Activated CD8-positive, alpha-beta T cell treated with anti-CD3 and anti-CD28 coated beads for 36 hours (primary cell): ENCODE measurements at places on chromosomes 7 and 10.

DNA sequence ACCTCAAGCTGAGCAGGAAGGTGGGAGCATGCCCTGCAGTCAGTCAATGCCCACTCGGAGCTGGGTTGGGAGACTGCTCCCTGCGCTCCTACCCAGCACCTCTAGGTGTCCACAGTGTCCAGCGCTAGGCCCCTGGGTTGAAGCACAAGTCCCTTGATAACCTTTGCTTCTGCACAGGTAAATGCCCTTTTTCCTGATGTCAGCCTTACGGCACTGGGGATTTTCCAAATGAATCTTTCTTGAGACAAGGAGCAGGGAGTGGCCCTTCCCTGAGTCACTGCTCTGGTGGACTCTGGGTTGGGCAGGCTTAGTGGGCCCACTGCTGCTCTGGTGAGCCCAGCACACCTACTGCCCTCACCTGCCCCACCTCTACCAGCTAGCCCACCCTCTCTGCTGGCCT is 61.9 kb upstream of the OPN4 start:
- no peak for DNase-seq

DNA sequence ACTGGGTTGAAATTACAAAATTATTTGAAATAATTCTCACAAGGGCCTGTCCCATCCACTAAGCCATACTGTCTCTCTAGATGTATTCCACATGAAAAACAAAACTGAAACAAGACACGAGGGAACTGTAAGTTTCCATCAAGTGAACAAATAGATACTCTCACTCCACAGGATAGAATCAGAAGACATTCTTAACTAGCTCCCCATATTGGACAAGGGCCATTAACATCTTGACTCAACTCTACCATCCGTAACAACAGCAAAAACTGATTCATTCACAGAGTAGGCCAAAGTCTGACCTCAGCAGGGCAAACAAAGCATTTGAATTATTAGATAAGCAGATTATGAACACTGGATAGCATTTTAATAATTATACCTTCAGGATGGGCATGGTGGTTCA is 29.1 kb downstream of the UBE2H start:
- no peak for DNase-seq

DNA sequence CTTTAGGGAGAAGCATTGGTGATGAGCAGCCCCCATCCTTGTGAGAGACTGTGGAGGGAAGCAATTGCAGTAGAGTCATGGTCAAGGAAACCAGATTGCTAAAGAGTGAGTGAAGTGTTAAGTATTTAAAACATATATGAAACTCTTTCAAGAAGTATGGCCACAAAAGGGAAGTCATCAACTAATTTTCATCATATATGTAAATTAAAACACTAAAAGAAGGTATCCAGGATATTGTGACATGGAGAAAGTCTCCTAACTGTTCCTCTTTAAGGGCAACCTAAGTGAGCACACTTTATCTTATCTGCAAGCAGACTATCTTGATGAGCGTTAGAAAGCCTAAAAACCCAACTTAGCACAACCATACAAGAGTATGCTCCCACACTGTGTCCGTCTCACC is 69.7 kb downstream of the CD36 start:
- DNase-seq = no peak

GRCh38 chr10:47104151-47104605 is 192.9 kb downstream of the PTPN20 start:
- no peak for DNase-seq

- peak; percentile 2 for DNase-seq
Observed at GRCh38 chr7:98514211-98515031, 102.7 kb upstream of the NPTX2 start.

GRCh38 chr7:158887594-158887993 is 31.2 kb downstream of the DYNC2I1 start:
- DNase-seq = no peak

DNA sequence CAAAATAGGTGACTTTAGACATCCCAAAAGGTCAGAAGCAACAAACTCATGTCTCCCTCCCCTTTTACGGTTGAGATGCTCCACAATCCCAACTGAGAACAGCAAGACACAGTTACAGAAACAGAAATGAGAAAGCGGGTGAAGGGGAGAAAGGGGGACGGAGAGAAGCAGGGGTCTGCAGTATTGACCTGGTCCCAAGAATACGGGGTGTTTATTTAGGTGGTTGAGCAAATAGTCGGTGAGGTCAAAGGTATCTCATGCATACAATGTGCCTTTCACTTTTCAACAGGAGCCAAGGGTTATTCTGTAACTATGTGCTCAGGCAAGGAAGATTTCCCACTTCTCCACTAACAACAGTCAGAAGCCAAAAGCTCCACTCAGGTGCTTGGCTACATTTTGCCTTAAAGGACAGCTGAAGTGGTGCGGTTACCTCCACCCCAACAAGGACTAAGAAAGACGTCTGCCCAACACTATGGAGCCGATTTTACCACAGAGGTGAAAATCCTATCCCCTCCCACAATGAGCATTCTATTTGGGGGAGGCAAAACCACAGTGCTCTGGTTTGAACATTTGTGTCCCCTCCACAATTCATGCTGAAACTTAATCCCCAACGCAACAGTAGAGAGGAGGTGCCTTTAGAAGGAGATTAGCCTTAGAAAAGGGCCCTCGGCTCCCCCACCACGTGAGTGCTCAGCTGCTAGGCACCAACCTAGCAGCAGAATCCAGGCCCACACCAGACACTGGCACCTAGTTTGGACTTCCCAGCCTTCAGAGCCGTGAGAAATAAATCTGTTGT is 77.9 kb downstream of the PARD3 start:
- no peak for DNase-seq

GRCh38 chr7:94386416-94386815 is 8.3 kb upstream of the COL1A2 start:
- DNase-seq = no peak

DNA sequence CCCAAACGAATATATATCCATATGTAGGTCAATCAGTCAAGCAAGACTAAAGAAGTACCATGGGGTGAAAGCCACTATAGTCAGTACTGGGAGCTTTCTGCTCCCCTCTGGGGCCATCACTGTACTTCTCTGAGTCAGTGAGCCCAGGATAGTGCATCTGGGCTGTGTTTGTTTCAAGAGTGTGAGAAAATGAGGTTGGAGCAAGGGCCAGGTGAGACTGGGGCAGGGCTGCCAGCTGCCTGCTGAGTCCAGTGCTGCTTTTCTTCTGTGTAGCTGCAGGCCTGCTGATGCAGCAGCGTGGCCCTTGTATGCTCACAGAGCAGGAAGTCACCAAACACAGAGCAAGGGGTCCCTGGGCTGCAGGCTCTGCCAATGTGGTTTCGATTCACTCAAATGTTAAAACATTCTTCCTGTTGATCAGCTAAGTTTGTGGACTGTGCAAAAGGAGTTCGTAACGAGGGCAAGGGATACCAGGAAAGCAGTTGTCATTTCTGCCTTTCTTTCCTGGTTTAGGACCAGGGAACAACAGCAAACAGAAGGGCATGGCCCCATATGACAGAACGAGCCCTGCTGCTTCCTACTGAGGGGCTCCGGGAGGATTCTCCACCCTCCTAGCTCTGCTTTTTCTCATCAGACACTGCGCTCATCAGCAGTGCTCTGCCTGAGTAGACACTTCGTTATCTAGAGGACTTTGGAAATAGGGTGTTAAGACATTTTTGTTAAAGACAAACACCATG is 65.4 kb upstream of the TNS3 start:
- DNase-seq = peak; percentile 39

- no peak for DNase-seq
Observed at GRCh38 chr10:84244651-84245270, at the start of gene RGR. RGR (plus strand) TSS chr10:84245053; CDS start chr10:84245091, 38 bp downstream.

GRCh38 chr10:133258066-133258817 is 18.4 kb downstream of the ADAM8 start:
- DNase-seq = peak; percentile 69

DNA sequence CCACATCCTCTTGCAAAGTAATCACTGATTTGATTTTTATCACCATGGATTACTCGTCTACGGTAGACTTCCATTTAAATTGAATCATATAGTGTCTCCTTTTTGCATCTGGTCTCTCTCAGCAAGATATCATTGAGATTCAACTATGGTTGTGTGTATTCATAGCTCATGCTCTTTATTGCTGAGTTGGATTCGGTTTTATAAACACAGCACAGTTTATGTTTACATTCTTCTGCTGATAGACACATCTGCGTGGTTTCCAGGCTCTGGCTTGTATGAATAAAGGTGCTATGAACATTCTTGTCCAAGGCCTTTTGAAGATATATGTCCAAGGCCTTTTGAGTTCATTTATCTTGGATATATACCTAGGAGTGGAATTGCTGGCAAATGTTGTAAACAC is 356.5 kb upstream of the CELF2 start:
- no peak for DNase-seq

DNA sequence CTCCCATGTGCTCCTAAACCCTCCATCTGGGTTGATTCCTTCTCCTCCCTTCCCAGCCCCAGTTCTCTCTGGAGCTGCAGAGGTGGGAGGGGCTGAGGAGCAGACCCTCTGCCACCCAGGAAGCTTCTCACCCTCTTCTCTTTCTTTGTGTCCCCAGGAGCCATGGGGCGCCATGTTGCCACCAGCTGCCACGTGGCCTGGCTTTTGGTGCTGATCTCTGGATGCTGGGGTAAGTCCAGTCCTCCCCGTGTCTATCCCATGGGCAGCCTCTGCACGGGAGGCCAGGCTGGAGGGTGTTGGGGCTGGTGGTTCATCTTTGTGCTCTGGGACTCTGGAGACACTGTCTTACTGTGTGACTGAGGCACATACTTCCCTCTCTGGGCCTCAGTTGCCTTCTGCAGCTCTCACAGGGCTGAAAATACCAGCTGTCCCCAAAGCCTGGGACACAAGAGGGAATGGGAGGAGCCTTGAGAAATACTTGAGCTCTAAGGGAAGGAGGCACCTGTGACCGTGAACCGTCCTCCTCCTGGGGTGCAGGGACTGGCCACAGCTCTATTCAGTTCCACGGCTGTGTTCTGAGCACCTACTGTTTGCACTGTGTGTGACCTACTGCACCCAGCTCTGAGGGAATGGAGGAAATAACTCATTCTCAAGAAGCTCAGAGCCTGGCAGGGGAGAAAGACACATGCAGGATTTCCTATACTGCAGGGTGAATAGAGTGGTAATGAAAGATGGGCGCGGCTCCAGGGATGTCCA is 43.1 kb downstream of the CDH23 start:
- DNase-seq = no peak

GRCh38 chr10:64219271-64220025 is 698.2 kb downstream of the REEP3 start:
- DNase-seq = no peak
